ENCODE measurements at places on chromosomes 7 and 10. TPM values are rescaled to one million over a fixed set of nuclear protein-coding genes. Genes with fewer than 3 reads are reported as not detected.

The CYCS gene
- 266 TPM for total RNA-seq

The PRKRIP1 gene
- total RNA-seq: 29.8 TPM

The DNAH11 gene
- 2.7 TPM for total RNA-seq

The ETV1 gene
- total RNA-seq: 0.56 TPM

The HELLS gene
- 146 TPM for total RNA-seq

The SLC39A12 gene
- total RNA-seq: not detected

The GPRIN2 gene
- total RNA-seq: not detected

The TAS2R5 gene
- 1.8 TPM for total RNA-seq

The STEAP4 gene
- not detected for total RNA-seq

The CYP17A1 gene
- not detected for total RNA-seq

The RAPGEF5 gene
- 0.99 TPM for total RNA-seq

The LDB3 gene
- total RNA-seq: 0.09 TPM

The POM121 gene
- 73.6 TPM for total RNA-seq

The FFAR4 gene
- total RNA-seq: not detected

The AKR1C2 gene
- total RNA-seq: not detected

Measured in activated CD8-positive, alpha-beta T cell treated with anti-CD3 and anti-CD28 coated beads for 36 hours (primary cell).